ENCODE measurements at places on chromosomes 12 and 14.
A peak's percentile ranks its signal among the peaks of the same experiment; 100 is the strongest.

DNA sequence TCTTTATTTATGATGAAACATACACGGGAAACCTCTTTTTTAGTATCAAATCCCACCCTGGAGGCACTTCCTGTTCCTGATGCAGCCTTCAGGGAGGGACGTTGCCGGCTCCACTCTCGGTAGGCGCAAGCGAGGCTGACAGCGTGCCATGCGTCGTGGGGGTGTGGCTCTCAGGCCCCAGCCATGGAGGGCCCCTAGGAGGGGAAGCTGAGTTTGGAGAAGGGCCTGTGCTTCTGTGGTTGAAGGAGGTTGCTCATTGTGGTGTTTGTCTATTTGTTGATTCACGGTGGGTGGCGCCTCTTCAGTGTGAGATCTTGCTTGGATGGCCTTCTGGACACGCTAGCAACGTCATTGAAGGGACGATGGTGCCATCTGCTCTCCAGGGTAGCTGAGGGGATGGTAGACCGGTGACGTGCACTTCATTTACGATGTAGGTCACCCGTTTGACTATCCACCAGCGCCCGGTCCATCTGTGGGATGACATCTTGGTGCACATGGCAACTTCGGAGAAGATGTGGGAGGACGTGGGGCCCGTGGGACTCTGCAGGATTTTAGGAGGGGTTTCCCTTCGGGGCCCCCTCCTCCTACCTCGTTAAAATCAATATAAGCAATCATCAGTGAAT, 126.3 kb upstream of the RTL1 start:
- no peak for DNase-seq

DNA sequence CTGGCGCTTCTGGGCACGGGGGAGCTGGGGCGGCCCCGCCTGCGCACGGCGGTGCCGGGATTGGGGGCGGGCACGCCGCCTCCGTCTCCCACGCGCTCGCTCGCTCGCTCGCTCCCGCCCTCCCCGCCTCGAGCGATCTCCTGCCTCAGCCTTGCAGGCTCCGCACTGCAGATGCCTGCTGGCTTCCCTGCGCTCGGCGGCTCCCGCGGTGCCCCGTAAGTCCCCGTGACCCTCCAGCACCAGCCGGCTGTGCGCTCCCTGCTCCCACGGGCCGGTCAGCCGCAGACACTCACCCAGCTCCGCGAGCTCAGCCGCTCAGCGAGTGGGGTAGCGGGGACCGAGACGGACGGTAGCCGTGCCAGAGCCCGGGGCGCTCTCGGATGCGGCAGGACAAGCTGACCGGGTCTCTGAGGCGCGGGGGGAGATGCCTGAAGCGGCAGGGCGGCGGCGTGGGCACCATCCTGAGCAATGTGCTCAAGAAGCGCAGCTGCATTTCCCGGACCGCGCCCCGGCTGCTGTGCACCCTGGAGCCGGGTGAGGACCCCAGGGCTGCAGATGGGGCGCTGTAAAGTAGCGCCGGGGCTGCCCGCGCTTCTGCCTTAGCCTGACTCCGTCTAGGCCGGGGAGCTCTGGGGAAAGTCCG, at the start of gene TBC1D30:
TBC1D30 (plus strand) TSS at position 148 of the 643 bp plus-strand sequence; CDS start at position 381, 233 bp downstream.
- peak; percentile 44 for DNase-seq

- no peak for DNase-seq
Observed at GRCh38 chr12:61161961-61162360, 1098.2 kb upstream of the USP15 start.

GRCh38 chr12:98422812-98423211, 92.6 kb upstream of the TMPO start:
- DNase-seq: no peak

DNA sequence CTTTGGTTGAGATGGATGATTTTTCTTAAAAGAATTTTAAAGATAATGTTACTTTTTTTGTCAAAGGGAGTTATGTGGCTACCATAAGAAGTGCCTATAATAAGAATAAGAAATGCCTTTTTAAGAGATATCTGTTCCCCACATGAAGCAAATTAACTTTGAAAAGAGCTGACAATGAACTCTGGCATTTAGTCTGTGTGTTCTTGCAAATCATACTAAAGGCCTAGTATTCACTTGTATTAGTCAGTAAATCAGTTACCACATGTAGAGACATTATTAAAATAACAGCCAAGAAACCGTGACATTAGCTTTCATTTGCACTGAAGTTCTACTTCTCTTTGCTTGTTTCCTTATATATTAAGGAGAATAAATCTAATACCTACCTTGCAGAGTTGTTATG, 296.3 kb downstream of the CCDC91 start:
- no peak for DNase-seq

DNA sequence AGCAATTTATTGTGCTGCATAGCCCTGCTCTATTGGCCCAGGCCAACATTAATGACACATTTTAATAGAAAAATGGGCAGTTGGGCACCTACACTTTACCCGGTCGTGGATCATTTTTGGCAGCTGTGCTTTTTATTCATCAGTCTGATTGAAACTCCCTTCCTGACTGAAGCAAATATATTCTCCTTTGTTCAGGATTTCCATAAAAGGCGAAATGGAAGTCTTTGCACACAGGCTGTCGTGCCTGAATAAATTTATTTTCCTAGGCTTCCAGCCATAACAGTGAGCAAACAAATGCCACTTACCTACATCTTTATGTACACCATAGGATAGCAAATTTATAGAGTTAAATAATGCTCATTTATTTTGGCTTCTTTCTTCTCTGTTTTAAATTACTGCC, 480.7 kb upstream of the DCN start:
- no peak for DNase-seq

- DNase-seq: peak; percentile 69
Observed at GRCh38 chr12:89863493-89863938, 154.9 kb upstream of the ATP2B1 start.

GRCh38 chr12:128018067-128018466, 248.9 kb upstream of the TMEM132C start:
- no peak for DNase-seq

DNA sequence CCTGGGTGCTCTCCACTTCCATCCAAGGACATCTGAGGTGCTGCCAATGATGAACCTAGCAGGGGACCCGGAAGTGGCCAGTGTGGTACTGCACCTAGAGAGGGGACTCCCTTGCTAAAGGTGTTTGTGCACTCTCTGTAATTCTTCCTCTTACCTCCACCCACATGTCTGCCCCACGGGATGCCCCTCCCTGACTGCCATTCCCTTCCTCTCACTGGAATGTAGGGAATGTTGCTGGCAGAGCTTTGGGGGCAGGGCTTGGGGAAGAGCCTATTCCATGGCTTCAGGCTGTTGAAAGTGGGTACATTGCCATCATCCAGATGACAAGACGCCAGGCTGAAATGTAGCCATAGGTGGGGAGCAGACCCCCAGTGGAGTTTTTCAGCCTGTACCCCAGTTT, 153.2 kb downstream of the SMOC1 start:
- DNase-seq: no peak

GRCh38 chr12:123076604-123077297, 74.1 kb downstream of the PITPNM2 start:
- peak; percentile 87 for DNase-seq

DNA sequence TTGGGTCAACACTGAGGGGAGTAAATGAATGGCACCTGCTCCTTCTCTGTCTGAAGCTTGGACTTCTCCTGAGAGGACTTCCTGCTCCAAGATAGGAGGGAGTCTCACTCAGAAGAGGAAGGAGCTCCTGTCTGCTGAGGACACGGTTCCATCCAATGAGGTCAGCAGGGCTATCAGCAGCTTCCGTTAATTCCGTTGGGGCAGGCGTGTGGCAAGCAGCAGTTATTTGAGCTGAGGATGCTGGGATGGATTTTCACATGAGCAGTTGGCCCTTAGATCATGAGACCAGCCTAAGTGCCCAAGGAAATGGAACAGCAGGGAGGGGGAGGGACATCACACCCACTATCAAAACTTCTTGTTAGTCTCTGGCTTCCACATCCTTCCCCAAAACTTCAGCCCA, 159.0 kb upstream of the PZP start:
- DNase-seq: no peak

GRCh38 chr14:76698631-76699030, 62.6 kb upstream of the VASH1 start:
- no peak for DNase-seq

GRCh38 chr12:27705263-27705662, 5.4 kb upstream of the MRPS35 start:
- DNase-seq: no peak

GRCh38 chr14:20980906-20981305, 8.9 kb upstream of the METTL17 start:
- DNase-seq: no peak

Data from activated CD4-positive, alpha-beta T cell treated with anti-CD3 and anti-CD28 coated beads, Interleukin-10, Interleukin-2, amounts not matched to agents 100 ng/mL and 50 ng/mL, durations not matched to agents 16 hours and 8 hours (primary cell).